ENCODE measurements at places on chromosomes 4 and X. TPM values are rescaled to one million over a fixed set of nuclear protein-coding genes. Genes with fewer than 3 reads are reported as not detected.

FGFBP1 gene
- not detected for total RNA-seq

PRRG1 gene
- 15.5 TPM for total RNA-seq

FRG2 gene
- total RNA-seq = not detected

TCEAL1 gene
- 28.5 TPM for total RNA-seq

CLDN22 gene
- total RNA-seq = not detected
